ENCODE measurements at places on chromosomes 11 and 22. TPM values are rescaled to one million over a fixed set of nuclear protein-coding genes. Genes with fewer than 3 reads are reported as not detected.

Gene GGTLC3
- not detected for total RNA-seq

Gene NXPE2
- not detected for total RNA-seq

Gene SCGB1C1
- total RNA-seq: not detected

DNA sequence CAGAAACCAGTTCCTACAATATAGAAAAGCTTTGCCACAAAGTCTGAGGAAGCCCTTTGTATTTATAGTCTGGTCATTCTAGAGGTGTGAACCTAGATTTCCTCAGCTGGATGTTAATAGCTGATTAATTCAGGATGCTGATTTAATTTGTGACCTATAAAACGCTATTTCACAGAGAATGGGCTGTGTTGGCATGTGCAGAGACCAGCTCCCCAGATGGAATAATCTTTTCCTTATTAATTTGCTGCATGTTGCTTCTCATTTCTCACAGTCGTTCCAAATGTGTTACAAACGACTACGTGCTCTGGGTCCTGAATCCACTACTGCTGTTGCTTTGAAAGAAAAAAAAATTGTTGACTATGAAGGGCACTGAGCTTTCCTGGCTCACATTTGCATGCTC lies 49.3 kb downstream of the BDNF start:
- no peak for DNase-seq

- DNase-seq: no peak
These were observed 19.7 kb downstream of the P2RX3 start for GRCh38 chr11:57357856-57358255.

- no peak for DNase-seq
These were observed 673 bp upstream of the SHANK2 start for GRCh38 chr11:71252770-71253730.

DNA sequence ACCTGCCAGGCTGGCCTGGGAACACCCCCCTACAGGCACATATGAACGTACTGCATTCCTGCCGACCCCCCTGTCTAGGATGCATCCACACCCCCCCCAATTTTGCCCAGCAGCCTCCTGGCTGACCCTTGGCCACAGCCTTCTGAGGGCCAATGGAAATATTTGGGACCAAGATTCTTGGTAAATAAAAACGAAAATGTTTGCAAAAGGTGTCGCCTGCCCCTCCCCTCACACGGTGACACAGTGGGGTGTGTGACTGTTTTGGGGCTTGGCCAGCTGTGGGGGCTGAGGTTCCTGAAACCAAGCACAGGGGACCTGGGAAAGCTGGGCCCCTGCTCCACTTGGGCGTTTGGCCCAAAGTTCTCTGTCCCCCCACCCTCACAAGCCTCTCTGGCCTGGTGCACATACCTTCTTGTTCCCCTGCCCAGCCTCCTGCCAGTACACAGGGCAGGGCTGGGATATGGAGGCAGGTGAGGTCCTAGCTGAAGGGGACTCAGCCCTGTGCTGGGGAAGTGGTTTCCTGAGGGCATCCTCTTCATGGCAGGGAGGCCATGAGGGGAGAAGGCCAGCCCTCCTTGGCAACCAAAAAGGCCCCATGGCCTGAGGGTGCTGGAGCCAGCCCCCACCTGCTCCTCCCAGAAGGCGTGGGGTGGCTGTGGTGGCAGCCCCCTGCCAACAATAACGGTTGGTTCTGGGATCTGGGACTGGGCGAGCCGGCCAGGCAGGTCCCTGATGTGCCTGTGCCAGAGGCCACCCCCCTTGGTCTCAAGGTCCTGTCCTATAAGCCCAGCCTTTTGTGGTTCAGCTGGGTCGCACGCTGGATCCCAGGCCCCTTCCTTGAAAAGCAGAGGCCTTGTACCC lies 2.1 kb upstream of the CRACR2B start:
- no peak for DNase-seq

- DNase-seq: peak; percentile 91
These were observed 21.6 kb downstream of the IMMP1L start for GRCh38 chr11:31487848-31488247.

DNA sequence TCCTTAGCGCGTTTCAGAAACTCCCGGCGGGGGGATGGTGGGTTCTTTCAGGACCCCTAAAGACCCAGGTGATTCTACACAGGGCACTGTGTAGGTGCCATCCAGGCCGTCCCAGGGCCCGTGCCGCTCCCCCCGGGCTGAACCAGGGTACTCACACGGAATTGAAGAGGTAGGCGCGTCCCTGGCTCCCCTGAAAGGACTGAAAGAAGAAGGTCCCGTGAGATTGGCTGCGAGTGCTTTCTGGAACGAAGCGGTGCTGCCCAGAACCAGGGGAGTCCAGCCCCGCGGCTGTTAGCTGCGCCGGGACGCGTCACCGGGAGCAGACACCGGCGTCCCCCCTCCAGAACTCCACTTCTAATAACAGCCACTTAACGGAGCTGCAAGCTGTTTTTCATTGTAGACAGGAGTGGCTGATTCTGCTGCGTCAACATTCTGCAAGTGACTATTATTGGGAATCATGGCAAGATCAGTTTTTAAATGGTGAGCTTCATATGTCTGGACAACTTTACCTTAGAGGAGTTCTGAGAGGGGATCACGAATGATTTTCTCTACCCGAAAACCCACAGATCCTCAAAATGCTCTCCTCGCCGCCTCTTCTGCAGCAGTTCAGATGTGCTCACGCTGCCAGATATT lies 31.8 kb downstream of the YPEL1 start:
- DNase-seq: no peak

DNA sequence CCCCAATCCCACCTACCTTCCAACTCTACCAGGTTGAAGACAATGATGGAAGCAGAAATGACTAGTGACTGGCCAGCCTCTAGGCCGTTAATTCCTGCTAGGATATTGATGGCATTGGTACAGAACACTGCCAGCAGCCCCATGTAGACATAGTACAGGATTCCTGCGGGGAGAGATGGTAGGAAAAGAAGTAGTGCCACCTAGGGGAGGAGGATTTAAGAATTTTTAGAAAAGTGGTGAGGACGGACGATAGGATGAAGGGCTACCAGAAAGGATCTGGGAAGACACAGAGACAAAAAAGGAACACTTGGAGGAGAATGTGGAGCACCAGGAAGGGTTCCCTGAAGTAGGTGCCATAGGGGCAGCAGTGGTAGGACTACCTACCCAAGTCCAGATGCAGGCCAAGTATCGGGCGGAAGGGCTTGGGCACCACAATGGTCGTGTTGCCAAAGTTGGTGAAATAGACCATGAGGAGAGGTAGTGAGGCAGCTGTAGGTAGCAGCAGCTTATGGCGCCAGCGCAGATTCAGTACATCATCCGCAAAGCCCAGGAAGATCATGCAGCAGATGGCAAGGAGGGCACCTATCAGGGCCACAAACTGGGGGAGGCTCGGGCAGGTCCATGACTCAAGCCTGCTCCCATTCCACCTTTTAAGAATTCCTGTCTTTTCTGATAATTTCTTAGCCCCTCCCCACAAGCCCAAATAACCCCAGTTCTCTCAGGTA lies 1.2 kb downstream of the DPAGT1 start:
- peak; percentile 87 for DNase-seq

GRCh38 chr11:128254941-128255340 lies 332.4 kb downstream of the ETS1 start:
- no peak for DNase-seq

GRCh38 chr11:75403037-75403436 lies 3.7 kb downstream of the RPS3 start:
- no peak for DNase-seq

GRCh38 chr22:44260216-44261035 lies 52.3 kb downstream of the SHISAL1 start:
- DNase-seq: no peak

- peak; percentile 47 for DNase-seq
These were observed at the start of gene RASSF10 for GRCh38 chr11:13008625-13009475. Gene RASSF10 (plus strand): TSS chr11:13009316. CDS start chr11:13009577, 261 bp downstream.
